ENCODE measurements at places on chromosomes 5 and 9.

- no peak for DNase-seq
Observed at GRCh38 chr5:168312606-168313295, 21.3 kb downstream of the WWC1 start.

DNA sequence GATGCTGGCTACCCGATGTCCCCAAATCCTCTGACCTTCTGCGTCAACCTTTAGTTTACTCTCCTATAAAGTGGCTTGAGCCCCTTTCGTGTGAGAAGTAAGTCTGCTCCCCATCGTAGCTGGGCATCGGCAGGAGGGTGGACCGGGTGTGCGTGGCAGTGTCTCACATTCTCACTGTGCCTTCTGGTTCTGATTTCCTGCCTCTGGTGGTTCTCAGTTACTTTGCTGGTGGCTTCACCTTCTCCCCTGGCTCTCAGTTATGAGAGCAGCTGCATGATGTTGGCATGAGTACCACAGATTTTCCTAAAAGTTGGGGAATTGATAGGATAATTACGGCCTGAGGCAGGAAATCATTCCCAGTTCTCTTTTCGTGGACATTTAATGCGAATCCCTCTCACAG lies 47.0 kb upstream of the RPS23 start:
- no peak for DNase-seq

DNA sequence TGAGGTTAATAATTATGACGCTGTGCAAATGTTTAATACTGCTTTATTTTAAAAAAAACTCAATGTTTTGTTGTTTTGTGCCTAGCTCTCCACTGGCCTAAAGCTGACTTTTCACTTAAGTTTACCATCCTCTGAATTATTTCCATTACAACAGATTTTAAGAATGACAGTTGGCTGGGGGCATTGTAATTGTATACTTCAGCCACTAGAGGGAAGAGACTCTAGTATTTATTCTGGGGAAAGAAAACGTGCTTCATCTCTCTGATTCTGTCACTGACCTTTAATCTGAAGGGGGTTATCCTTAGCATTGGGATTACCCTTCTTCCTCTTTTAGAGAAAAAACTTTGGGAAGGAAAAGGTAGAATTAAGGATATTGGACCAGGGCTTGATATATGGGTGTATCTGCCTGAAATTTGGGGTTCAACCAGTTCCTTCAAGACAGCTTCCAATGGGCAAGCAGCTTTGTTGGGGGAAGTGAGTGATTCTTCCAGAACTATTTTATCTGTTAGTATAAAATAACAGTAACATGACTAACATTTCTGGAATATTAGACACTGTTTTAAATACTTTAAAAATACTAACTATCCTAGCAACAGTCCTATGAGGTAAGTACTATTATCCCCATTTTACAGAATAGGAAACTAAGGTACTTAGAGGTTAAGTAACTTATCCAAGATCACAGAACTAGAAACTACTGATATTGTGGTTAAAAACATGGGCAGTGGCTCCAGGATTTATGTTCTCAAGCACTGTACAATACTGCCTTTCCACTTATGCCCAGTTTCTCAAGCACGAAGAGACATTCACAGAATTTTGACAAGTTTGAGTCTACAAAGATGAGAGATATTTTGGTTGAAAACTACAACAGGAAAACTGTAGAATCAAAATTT lies 208.4 kb downstream of the CD180 start:
- no peak for DNase-seq

- no peak for DNase-seq
Observed at GRCh38 chr9:112369817-112370216, 10.1 kb upstream of the HSDL2 start.

GRCh38 chr9:127554966-127555839 lies 56.9 kb upstream of the STXBP1 start:
- DNase-seq: no peak

DNA sequence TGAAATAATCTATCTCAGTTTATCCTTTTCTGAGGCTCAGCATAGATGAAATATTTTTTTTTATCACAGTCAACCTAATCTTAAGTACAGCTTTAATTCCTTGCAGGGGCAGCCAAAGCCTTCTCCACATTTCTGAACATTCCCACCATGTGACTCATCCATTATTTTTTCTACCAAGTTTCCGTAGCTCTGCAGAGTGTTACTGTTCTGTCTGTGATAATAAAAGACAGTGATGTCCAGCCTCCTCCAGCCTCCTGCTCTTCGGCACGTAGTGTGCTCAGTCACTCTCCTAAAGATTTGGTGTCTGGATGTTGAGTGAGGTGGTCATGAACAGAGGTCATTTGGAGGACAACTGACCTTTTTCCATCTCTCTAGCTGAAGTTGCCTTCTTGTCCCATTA lies 338.1 kb upstream of the ADAMTS16 start:
- DNase-seq: no peak
